Activated T-cell treated with anti-CD3 and anti-CD28 coated beads for 24 hours (primary cell): ENCODE measurements at places on chromosomes 2 and 18.

DNA sequence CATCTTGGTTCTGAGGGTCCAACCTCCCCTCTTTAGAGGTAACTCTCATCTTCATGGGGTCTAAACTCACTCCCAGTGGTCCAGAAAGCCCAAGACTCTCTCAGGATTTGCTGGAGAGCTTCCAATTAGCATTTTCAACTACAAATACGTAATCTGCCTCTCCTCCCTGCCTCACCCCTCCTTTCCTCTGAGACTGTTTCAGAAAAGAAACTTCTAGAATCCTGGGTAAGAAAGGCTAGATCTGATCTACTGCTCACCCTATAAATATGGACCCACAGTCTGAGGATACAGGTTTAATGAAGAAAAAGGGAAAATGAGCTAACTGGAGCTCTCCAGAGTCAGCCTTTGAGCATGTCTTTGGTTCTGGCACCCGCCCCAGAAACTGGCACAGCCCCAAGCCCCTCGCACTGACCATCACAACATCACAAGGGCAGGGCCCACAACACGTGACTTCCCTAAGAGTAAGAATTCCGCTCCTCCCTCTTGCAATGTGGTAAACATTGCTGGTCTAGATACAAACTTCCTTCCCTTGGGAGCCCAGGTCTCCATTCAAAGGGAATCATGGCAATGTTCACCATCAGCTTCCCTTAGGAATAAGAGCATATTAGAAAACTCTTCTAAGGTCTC, 21.7 kb upstream of the IHH start:
- no peak for DNase-seq

GRCh38 chr2:197914778-197915177, 110.4 kb downstream of the PLCL1 start:
- DNase-seq, result no peak

DNA sequence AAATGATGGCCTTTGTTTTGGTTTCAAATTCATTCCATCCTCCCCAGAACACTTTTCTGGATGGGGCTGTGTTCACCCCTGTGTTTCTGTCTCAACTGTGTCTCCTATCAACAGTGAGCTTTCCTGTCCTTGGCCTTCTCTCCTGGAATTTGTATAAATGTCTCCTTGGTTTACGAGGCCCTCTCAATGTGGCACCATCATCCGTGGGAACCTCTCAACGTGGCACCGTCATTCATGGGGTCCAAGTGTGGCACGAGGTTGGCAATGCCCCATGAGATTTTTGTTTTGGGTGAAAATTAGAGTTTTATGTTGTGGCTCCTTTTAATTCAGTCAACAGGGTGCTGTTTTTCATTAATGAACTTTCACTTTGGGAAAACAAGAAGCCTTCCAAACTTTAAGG, 280.7 kb upstream of the SALL3 start:
- no peak for DNase-seq

DNA sequence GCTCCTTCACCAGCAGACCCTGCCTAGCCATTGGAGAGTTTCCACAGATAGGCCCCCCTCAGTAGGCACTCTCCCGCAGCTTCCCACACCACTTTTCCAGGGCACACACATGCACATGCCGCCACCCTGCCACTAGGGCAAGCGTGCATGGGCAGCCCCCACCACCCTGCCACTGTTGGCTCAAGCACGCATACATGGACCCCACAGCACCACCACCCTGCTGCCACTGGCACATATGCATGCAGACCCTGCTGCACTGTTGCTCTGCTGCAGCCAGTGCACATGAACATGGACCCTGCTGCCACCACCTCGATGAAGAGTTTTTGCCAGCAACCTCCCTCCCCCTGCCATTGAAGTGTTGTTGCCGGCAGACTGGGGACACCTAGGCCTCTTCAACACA, 154.9 kb downstream of the FTCDNL1 start:
- no peak for DNase-seq

- no peak for DNase-seq
Observed at GRCh38 chr2:13193900-13194299, 477.2 kb downstream of the TRIB2 start.

- DNase-seq, result no peak
Observed at GRCh38 chr2:10536569-10537133, 88.5 kb upstream of the ODC1 start.

DNA sequence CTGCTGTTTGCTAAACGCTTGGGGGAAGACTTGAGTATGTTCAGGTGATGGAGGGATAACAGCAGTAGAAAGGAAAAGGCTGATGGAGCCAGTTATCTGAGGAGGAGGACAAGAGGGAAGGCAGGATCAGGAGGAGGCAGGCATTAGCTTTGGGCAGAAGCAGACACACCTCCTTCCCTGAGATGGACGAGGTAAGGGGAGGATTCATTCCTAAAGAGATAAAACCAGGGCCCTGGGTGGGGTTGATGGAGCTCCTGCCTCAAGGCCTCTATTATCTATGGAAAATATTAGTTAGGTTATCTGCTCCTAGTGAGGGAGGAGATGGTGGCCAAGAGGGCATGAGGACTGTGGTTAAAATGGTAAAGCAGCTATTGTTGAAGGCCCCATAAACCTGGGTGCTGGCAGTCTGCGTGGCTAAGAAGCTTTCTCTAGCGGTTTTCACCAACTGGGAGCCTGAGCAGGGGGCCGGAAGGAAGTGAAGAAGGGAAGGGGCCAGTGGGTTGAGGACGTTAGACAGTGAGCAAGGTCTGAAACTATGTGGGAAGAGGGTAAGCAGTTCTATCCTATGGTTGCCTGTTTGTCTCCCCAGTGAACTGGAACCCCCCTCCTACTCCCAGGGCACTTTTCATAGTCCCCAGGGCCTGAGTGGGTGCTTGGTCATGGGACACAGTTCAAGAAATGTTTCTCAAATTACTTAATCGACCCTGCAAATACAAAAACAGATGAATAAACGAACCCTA, 56.6 kb upstream of the HK2 start:
- no peak for DNase-seq

GRCh38 chr2:6846540-6846939, 19.2 kb downstream of the CMPK2 start:
- DNase-seq, result no peak

DNA sequence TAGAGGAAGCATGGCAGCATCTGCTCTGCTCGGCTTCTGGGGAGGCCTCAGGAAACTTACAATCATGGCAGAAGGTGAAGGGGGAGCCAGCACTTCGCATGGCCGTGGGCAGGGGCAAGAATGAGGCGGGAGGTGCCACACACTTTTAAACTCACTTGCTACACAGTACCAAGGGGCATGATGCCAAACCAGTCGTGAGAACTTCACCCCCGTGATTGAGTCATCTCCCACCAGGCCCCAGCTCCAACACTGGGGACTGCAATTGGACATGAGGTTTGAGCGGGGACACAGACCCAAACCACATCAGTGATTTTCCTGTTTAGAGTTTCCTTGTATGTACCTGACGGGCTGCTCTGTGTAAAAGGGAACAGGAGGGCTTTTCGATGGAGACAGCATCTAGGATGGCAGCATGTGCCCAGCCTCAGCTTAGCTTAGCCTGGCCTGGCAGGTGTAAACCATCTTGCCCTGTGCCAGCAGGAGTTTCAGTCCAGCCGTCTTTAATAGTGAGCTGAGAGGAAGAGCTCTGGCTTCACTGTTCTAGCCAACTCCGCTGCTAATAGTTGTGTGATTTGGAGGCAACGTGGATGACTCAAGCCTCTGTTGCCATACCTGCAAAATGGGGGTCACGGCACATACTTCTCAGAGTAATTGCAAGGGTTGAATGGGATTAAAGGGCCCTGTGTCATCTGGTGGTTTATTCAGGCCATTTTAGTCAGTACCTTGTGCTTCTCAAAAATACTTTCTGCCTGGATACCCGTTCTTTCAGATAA, 101.8 kb downstream of the ASAP2 start:
- no peak for DNase-seq

DNA sequence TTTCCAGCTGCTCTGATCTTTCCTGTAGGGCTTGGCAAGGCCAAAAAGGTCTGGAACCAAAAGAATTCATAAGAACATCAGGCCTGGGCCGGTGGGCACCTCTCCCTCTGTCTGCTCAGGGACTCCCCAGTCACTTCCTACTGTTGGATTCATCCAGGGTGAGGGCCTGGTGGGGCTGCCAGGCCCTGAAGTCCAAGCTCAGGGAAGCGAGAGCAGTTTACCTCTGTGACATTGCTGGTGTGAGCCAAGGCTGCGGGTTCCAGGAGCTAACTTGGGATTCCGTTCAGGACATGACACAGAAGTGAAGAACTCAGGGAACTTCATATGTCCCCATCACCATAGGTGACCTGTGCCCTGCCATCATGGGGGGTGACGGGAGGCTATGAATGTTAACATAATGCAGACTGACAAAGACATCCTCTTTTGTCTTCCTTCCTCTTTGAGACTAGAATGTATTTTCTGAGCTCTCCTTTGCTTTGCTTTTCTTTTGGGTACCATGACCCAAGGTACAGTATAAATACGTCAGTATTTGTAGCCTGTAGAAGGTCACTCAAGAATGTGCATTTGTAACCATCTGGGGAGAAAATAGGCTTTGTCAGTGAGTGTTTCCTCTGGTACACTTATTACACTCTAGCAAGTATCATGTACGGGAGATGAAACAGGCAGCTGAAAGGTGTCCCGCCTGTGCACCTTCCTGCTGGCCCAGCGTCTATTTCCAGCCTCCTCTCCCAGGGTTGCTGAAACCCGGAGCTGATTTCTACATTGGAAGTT, 130.5 kb upstream of the SLC1A4 start:
- DNase-seq, result no peak

DNA sequence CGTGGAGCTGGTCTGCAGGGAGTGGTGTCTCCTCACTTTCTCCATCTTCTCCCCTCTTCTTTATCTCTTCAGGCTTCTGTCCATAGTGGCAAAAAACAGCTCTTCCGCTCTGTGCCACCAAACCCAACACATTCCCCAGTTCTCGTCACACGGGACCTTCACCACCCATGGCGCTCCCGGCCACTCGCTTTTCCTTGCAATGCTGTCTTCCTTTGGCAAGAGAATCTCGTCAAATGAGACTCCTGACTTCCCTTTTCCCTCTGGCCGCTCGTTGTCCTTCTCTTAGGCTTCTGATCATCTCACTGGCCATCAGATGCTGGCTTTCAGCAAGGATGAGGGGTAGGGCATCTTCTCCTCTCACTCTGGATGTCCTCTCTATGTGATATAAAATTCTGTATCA, 72.9 kb downstream of the DCDC2C start:
- DNase-seq, result no peak

GRCh38 chr2:236190674-236191073, 22.5 kb upstream of the GBX2 start:
- DNase-seq, result no peak

GRCh38 chr2:234968631-234969305, 17.0 kb downstream of the SH3BP4 start:
- no peak for DNase-seq

GRCh38 chr2:241070811-241071676, 31.0 kb downstream of the MTERF4 start:
- no peak for DNase-seq

DNA sequence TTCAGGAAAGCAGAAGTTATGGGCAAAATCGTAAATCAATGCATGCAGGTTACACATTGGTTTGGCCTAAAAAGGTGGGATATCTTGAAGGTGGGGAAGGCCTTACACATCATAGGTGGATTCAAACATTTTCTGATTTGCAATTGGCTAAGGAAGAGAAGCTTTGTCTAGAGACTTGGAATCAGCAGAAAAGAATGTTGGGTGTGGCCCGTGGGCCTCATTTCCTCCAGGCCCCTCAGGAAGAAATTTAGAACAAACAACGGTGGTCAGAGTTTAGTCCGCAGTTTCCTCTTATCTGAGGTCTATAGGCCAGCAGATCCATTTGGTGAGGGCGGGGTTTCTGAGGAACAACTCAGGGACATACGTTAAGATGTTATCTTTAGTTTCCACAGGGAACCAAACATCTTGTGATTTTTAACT, 50.9 kb upstream of the AFF3 start:
- no peak for DNase-seq

- DNase-seq, result no peak
Observed at GRCh38 chr2:198287706-198288105, 483.3 kb downstream of the PLCL1 start.

- no peak for DNase-seq
Observed at GRCh38 chr18:73812423-73812822, 335.2 kb downstream of the FBXO15 start.

DNA sequence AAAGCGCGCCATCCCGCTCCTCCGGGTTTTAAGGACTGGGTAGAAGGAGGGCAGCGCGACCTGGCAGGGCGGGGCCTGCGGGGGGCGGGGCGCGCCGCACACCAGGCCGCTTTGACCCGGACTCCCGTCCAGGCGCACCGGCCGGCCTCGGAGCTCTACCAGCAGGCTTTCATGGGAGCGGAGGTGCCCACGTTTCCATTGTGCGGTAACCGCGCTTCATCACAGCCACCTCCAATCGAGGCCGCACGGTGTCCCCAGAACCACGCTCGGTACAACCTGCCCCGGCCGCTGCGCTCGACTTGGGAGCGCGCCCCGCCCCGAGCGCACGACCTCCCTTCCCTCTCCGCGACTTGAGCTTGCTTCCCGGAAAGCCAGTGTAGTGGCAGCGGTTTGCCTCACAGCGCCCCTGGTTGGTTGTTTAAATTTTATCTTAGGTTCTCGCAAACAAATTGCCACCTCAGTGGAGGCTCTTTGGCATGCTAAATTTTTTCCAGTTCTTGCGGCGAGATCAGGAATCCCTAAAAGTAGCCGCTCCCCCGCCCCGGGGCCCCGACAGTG, 280 bp upstream of the CYP1B1 start:
- peak; percentile 40 for DNase-seq

DNA sequence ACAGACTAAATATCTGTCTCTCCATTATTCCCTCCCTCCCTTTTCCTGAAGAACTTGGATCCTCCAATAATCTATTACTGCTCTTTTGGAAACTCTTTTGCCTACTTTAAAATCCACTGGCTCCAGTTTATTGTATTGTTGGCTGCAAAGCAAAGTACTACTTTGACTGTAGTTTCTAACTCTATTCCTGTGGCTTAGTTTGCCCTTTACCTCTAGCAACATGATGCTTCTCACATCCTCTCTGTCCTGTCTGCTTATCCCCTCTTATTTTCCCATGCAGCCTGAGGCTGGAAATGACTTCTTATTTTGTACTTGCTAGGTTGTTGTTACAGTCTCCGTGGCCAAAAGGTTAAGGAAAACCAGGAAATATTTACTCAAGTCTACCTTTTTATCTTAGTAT, 26.8 kb downstream of the PDK1 start:
- DNase-seq, result no peak
